Stimulated activated CD8-positive, alpha-beta memory T cell treated with anti-CD3 and anti-CD28 coated beads, Interleukin-15, amount 100 ng/mL, for 48 hours (primary cell): ENCODE measurements at places on chromosomes 6 and 20.

- no peak for DNase-seq
These were observed 296.7 kb downstream of the CDH26 start for GRCh38 chr20:60254901-60255411.

DNA sequence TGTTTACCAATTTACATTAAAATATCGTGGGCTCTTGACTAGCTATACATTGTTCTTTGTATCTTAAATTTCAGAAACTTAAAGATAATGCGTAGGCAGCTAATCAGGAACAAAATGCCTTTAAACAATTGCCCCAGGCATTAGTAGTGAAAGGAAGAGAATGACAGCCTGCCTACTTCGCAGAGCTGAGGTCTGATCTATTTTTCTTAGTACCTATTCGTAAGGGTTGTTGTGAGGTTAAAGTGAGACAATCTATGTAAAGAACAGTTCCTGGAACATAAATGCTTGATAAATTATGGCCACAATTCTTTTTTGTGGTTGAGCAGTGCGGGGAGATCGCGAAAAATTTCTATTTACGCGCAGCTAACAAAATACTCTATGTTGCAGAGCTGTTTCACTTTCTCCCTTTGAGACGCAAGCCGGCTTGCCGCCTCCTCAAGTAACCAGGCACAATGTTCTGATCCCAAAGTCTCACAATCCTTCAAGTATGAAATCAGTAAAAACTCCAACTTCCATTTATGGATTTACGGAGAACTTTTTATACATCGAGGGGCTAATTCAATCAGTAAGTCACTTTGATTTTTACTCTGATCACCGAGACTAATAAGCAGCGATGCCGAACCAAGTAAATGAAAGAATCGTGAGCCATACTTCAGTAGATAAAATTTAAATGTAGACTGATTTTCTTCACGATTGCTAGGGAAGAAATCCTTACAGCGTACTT is 878 bp upstream of the PNRC1 start:
- DNase-seq: peak; percentile 19

- no peak for DNase-seq
These were observed 109.8 kb downstream of the JAG1 start for GRCh38 chr20:10563935-10564492.

DNA sequence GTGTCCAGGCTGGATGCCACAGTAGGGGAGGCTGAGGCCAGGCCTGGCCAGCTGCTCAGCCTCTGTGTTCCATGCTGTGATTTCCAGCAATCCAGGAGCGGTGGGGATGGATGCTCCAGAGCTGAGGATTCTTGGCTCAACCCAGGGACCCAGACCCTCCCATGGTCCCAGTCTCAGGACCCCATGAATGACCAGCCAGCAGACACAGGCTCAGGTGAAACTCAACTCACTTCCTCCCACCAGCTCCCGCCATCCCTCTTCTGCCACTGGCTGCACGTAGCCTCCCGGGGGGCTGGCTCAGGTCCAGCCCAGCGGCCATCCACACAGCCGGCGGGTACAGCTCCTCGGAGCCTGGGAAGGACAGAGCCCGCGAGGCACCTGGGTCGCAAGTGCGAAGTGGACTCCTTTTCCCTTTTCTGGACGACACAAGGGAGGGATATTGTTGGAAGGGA is 54.5 kb upstream of the DACT2 start:
- no peak for DNase-seq

GRCh38 chr6:121260651-121261102 is 73.6 kb downstream of the TBC1D32 start:
- no peak for DNase-seq

DNA sequence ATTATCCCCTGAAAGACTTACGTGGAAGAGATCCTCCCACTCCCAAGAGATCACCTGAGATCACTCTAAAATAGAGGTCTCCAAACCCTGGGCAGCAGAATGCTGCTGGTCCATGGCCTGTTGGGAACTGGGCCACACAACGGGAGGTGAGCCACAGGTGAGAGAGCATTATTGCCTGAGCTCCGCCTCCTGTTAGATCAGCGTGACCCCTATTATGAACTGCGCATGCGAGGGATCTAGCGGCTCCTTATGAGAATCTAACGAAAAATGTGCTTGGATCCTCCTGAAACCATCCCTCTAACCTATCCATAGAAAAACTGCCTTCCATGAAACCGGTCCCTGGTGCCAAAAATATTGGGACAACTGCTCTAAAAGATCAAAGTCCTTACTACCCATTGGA is 1057.4 kb downstream of the EPHA7 start:
- DNase-seq: no peak

GRCh38 chr6:23690453-23691049 is 435.5 kb upstream of the NRSN1 start:
- no peak for DNase-seq

GRCh38 chr6:6407071-6407741 is 86.7 kb upstream of the F13A1 start:
- DNase-seq: no peak

DNA sequence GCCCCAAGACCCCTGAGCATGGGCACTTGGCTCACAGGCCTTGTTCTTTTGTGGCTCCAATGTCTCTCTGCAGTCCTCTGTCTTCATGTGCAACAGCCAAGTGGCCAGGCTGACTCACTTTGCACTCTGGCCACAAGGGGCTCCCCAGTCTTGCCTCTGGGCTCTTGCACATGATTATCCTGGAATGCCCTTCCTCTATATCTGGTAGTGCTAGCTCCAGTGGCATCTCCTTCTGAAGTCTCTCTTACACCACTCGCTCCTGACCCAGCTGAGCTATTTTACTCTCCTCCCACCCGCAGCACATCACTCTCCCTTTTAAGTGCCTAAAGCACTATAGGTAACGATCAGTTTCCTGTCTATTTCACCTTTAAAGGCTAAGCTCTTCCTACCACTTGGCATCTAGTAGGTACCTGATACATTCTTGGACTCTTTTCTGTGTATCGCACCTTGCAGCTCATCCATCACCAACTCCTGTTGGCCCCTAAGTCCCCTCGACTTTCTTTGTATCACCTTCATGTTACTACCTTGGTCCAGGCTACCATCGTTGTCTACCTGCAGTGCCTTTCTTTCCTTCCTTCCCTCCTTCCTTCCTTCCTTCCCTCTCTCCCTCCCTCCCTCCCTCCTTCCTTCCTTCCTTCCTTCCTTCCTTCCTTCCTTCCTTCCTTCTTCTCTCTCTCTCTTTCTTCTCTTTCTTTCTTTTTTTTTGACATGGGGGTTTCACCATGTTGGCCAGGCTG is 211.9 kb upstream of the RNF24 start:
- no peak for DNase-seq

DNA sequence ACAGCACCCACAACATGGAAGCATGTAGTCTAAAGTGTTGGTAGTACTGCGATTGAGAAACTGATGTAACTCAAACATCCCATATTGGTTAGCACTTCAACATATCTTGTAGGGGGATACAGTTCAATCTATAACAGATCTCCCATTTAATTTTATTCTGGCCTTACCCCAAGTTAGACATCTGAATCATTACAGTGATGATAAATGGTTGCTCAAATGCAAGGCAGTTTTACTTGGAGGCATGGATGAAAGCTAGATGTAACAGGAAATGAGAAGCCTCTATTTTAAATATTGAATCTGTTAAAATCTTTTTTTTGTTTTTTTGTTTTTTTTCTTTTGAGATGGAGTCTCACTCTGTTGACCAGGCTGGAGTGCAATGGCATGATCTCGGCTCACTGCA is 44.2 kb upstream of the FAM50B start:
- no peak for DNase-seq

DNA sequence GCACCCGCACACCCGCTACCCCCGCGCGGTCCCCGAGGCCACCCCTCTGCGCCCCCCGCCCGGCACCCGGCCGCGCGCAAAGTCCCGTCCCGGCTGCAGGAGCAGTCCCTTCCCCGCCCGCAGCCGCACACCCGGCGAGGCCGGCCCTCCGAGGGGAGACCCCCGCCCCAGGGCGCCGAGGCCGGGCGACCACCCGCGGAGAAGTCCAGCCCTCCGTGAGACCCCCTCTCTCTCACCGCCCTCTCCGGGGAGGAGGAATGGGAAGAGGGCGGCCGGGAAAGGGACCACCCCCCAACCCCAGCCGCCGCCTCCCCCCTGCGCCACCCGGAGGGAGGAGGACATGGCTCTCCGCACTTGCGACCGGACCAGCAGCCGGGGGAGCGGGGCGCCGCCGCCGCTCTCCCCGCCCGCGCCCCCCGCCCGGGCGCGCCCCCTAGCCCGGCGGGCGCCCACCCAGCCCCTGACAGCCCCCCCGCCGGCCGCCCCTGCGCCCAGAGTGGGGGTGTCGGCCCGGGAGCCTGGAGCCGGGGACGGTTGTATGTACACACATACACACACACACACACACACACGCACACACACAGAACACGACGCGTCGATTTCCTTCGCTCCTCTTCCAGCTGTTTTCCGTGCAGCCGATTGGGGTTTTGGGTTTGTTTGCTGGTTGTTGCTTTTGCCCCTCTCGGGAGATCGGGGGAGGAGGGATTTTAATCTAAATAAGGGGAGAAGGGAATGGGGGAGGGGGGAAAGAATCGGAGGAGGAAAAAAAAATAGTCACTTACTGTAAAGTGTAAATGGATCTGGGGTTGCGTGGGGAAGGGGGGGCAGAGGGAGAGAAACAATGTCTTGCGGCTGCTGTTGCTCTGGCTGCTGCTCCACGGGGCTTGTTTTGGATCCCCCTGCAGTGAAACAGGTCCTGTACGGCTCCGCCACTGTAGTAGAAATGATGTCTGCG is at the start of gene ATXN1:
Gene ATXN1 (minus strand): TSS at position 945 of the 955 bp plus-strand sequence.
- DNase-seq: peak; percentile 14

GRCh38 chr6:110528101-110528929 is 51.9 kb upstream of the SLC22A16 start:
- DNase-seq: peak; percentile 25
